NCI-H2081 (cell line): ENCODE measurements at places on chromosomes 13 and 19.

DNA sequence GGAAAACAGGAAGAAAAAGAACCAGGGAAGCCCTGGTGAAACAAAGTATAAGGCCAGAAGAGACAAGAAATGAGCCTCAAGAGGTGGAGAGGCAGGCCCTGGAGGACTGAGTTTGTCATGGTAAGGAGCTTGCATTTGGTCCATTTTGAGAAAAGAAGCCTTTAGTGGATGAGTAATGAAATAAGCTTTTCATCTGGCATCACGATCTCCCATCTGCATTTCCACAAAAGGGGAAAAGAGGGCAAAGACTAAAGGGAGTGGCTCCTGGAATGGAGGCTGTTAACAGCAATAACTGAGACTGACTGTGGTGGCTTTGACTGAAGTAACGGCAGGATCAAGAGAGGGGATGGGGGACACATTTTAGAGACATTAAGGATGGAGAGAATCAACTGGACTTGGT lies 148.8 kb upstream of the NBEA start:
- DNase-seq = no peak

DNA sequence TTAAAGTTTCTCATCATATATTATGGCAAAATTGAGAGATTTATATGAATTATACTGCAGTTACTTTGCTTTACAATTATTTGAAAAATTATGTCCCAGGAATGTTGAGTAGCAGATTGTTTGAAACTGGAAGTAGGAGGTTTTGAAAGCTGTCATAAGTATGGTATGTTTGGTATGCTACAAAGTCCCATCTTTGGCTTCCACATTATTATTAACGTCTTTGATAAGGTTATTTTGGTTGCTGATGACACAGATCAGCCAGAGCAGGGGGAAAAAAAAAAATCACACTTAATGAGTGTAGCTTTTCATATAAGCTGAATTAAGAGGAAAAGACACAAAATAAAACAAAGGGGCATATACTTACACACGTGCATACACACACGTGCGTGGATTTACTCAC lies 130.1 kb downstream of the SLITRK1 start:
- DNase-seq = no peak

GRCh38 chr19:29479941-29480340 lies 45.9 kb upstream of the VSTM2B start:
- no peak for DNase-seq

GRCh38 chr13:47508527-47509228 lies 492.4 kb downstream of the SUCLA2 start:
- DNase-seq = no peak

DNA sequence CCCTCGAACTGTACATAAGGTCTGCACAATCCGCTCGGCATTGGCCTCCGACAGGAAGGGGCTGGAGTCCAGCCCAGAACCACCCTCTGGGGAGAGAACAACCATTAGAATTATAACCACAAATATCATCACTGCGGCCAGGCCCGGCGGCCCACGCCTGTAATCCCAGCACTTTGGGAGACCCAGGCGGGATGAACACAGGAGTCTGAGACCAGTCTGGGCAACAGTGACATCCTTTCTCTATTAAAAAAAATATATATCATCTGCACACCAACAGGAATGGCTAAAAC lies 11.4 kb downstream of the COQ8B start:
- no peak for DNase-seq

- DNase-seq = peak; percentile 64
Observed at GRCh38 chr13:23915308-23915707, 18.0 kb upstream of the C1QTNF9B start.
